ENCODE measurements at places on chromosomes 5 and 9.

DNA sequence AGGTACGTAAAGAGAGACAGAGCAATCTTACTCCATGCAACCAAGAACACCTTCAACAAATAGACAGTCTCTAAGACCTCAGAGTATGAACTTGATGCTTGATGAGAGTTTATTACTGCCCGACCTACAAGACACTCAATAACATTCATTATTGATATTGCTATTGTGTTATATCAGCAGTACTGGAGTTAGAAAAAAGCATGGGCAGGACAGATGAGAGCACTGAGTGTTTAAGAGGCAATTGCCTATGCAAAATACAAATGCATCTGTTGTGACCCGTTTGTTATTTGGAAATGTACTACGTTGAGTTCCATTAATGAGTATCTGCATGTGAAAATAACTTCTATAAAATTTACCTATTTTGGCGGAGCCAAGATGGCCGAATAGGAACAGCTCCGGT, 8.1 kb upstream of the MARCOL start:
- no peak for DNase-seq

DNA sequence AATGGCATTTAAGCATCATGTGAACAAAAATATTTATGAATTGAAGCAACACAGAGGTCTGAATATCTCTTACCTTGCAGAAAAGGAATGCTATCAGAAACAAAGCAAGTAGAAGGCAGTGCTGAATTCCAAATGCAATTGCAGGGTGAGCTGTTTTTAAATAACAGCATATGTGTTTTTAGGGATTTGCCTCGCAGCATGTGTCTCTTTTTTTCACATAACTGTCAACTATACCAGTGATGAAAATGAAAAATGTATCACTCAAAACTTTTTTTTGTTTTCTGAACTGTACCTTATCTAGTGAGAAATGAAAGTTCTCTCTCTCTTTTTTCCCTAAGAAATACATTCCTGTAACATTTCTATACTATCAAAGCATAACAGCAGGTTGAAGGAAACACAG, 21.2 kb downstream of the CDH10 start:
- DNase-seq, result no peak

DNA sequence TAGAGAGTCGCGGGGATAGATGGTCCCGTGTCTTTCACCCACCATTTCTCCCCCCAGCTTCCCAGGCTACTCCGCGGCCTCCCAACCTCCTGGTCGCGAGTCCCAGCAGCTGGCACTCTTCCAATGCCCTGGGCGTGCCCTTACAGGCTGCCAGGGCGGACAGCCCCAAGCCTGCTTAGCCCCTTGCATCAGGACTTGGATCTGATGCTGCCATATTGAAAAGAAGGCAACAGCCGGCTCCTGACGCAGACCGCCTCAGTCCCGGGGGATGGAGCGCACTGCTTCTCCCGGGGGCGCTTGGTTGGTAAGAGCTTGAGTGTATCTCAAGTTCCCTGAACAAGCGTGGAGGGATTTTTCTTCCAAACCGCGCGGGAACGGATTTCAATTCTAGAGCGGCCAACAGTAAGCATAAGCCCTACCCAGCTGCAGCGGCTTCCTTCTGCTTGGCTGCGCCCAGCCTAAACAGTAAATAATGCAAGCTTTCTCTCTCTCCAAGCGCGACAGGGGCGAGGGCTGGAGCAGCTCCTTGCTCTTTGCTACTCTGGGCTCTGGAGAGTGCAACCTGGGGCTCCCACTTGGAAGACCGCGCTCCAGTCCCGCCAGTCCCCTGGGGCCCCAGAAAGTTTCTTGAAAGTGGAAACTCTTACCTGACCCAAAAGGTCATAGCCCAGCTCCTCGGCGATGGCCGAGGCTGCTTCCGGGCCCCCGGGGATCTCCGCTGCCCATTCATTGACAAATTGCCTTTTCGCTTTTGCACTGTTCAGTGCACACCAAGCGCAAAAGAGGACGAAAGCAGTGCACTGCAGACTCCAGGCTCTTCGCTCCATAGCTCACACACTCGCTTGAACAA, 607 bp downstream of the PCSK1 start:
- peak; percentile 49 for DNase-seq

- no peak for DNase-seq
Observed at GRCh38 chr5:154254896-154255295, 64.4 kb downstream of the GALNT10 start.

DNA sequence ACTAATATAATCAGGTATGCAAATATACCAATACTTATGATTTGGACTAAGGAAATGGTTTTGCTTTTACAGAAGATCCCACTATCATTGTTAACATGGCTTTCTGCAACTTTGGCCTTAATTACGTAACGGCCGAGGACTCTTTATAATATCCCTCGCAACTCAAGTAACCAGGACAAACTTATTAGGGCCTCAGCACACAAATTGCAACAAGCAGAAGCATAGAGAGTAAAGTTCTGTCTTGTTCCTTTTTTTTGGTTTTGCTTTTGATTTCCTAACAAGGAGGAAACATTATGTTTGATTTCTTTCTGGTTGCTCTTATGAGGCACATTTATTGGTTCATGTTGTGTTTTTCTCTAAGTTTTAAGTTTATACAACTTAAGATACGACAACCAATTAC, 60.4 kb downstream of the RORB start:
- DNase-seq, result no peak

GRCh38 chr9:114433086-114433485, 45.3 kb upstream of the AKNA start:
- no peak for DNase-seq

GRCh38 chr5:161165998-161166660, 314.1 kb upstream of the ATP10B start:
- no peak for DNase-seq

DNA sequence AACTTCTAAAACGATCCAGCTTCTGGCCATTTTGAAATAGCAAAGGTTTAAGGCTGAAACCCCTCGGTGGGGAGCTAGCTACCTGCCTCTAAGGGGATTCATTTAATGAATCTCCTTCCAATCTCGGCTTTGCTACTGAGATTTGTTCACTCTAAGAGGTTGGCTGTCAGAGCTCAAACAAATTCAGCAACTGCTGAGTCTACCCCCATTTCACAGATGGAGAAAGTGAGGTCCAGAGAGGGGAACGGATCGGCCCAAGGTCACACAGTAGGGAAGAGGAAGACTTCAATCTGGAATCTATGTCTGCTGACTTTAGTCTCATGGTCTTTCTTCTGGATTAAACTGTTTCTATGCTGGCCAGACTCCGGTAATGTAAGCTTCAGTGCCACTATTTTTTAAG, 3.0 kb downstream of the CORO2A start:
- no peak for DNase-seq

GRCh38 chr9:8879284-8879683, 1079.7 kb upstream of the DMAC1 start:
- no peak for DNase-seq

DNA sequence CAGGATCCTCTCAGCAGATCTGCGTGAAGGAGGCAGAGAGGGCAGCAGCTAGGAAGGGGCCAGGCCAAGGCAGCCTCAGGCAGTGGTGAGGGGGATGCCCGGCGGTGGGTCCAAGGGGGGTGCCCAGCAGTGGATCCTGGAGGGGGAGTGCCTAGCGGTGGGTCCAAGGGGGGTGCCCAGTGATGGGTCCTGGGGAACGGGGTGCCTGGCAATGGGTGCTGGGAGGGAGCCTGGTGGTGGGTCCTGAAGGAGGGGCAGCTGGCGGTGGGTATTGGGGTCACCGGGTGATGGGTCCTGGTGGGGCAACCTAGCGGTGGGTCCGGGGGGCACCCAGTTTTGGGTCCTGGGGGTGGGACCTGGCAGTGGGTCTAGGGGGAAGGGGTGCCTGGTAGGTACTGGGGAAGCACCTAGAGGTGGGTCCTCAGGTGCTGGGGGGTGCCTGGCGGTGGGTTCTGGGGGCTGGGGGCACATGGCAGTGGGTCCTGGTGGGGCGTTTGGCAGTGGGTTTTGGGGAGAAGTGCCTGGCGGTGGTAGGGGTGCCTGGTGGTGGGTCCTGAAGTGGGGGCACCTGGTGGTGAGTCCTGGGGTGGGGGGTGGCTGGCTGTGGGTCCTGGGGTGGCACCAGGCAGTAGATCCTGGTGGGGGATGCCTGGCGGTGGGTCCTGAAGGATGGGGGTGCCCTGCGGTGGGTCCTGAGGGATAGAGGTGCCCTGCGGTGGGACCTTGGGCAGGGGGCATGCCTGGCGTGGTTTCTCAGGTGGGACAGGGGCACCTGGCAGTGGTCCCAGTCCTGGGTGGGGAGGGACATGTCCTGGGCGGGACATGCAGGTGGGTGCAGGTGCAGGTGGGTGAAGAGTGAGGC, 1.9 kb downstream of the LRRC14B start:
- no peak for DNase-seq

DNA sequence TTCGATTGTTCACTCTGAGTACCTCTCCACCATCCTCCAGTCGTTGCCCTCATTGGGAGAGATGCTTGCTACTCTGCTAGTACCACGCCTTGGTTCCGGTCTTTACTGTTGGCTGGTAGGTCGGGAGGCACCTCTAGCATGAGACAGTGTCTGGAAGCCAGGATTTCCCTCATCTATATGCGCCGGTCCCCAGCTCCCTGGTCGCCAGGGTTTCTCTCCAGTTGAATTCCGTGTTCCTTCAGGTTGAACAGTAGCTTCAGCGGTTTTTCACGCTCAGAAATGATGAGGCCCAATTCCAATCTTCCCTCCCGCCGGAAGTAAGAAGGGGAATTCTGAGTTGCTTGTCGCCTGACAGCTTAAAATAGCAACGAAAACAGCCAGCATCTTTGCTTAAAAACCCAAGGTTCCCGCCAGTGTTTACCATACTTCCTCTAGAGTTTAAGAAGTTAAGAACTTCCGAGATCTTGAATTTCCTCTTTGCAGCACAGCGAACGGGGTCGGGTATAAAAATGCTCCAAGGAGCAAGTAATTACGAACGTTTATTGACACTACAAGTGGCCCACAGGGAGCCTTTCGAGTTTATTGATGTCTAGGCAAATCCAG, 1.3 kb upstream of the ST8SIA4 start:
- no peak for DNase-seq

- no peak for DNase-seq
Observed at GRCh38 chr5:102307232-102307631, 11.1 kb upstream of the SLCO4C1 start.

GRCh38 chr5:160492565-160492964, 70.9 kb downstream of the PTTG1 start:
- DNase-seq, result no peak

DNA sequence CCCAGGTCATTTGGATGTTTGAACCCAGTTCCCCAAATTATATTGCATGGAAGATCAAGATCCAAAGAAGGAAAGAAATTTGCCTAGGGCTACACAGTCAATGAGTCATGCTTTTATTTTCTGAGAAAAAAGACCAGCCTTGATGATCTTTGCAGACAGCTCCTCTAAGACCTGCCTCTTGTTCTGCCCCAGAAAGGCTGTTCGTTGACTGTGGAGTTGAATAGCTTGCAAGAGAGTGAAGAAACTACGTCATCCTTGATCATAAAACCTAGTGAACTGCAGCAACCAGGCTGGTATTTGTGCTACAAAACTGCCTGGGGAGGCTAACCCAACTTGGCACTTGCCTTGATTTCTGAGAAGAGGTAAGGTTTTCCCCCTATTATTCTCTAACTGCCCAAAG, 263.9 kb downstream of the PAPPA start:
- no peak for DNase-seq

DNA sequence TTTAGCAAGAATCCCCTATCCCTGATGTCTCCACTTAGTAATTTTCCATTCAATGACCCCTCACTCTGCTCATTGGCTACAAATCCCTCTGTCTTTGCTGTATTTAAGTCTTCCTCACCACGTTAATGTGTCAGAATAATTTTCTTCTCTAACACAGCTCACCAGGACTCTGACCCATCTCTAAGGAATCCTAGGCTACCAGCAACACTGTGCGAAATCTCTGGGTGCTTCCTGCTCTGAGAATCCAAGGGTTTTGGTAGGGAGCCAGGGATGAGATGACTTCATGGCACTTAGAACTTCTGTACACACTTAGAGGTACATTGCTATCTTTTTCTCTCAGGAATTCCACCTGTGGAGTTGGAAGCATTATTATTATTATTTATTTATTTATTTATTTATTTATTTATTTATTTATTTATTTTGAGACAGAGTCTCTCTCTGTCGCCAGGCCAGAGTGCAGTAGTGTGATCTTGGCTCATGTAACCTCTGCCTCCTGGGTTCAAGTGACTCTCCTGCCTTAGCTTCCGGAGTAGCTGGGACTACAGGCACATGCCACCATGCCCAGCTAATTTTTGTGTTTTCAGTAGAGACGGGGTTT, 53.5 kb downstream of the FOXI1 start:
- peak; percentile 42 for DNase-seq

DNA sequence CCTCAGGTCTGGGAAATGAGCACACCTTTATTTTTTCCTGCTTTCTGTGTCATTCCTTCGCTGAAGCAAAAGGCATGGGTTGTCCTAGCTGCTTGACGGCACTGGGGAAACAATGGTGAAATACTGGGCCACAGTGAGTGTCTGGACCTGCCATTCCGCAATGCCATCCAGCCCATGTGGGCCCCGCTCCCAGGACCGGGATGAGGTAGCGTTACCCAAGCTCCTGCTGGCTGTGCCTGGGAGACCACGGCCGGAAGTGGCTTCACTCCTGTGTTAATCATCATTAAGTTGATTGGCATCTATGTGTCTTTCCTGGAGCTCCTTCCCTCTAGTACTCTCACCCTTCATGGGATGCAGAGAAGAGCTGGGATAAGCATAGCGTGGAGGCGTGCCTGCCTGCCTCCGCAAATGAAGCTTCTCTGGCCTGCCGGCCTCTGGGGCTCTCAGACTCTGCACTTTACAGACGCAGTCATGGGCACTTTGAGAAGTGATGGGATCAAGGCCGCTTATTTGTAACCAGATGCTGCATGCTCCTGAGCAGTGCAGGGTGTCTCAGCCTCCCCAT, 16.5 kb upstream of the SMIM32 start:
- DNase-seq, result no peak

DNA sequence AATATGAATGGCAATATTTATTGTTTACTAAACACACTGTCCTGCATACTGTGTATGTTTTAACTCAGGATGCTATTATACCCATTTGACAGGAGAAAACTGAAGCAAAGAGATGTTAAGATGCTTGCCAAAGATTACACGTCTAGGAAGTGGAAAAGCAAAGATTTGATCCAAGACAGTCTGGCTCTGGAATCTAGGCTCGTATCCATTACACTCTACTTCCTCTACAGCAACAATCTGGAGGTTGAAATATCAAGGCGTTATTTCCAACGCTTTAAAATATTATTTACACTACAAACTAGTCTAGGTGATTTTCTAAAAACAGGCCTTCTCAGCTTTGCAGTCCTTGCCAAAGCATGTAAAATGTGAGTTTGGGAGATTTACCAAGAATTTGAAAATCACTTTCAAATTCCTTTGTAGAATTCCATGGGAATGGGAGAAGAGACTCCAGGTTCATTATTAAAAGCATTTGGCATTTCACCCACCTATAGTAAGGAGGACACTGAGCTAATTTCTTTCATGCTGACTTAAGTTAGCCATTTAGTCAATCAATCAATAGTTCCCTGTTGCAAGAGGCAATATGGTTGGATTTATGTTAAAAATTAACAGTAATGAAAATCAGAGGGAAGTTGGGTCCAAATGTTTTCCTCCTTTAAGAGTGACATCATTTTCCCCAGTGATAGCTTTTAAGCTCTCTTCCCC, 356.3 kb upstream of the SMARCA2 start:
- no peak for DNase-seq

All from fibroblast of mammary gland (primary cell).